ENCODE measurements at places on chromosomes 11 and 22.
A peak's percentile ranks its signal among the peaks of the same experiment; 100 is the strongest.

DNA sequence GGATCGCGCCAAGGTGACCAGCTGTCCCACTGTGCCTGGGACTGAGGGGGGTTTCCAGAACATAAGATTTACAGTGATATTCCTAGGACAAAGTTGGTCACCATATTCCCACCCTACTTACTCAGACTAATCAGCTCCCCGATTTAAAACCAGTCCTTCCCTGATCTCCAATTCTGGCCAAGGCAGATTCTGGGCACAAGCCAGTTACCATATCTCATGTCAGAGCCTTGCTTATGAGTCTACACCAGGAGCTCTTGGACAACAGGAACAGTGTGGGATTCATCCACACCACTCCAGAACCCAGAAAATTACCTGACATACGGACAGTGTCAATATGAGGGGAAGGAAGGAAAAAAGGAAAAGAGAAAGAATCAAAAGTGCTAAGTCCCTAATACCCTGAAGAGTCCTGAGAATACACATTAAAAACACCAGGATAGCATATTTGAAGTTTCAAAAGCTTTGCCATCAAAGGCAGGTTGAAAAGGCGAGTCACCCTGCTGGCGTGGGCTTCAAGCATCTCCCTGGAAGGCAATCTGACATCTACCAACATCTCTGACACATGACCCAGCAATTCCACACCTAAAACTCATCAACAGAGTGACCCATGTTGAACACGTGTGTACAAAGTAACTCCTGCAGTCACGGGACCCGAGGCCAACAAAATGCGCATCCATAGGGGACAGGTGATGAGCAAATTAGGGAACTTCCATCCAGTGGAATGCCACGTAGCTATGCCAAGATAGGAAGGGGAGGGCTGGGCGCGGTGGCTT is 8.0 kb upstream of the IL2RB start:
- no peak for DNase-seq

GRCh38 chr22:44289414-44290171 is 23.2 kb downstream of the SHISAL1 start:
- no peak for DNase-seq

DNA sequence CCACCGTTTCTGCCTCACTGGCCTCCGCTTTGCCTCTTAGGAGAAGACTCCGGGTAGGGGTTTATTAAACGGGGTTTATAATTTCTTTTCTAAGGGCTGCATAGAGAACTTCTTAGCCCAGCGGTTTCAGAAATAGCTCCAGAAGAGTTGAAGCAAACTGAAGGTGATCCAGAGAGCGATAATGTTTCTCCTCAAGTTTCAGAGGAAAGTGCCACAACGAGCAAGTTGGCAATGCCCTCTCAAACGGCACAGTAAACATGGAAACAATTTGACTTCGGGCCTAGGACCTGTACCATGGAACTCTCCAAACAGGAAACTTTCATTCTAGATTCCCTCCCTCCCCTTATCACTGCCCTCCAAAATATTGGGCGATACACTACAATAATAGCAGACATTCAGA is 1.0 kb downstream of the ADSL start:
- no peak for DNase-seq

DNA sequence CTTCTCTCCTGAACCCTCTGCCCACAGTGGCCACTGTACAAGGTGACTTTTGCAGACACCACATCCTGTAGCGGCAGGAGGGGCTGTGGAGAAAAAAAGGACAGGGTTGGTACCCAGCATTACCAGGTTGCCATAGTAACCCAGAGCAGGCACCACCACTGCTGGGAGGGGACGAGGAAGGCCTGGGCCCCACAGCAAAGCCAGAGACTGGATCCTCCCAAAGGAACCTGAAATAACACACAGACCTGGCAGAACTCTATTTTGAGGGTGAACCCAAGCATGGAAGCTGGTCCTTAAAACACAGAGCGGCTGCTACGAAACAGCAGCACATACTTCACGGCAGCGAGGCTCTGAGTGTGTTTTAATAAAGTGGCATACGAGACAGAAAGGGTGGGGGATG is 380.6 kb downstream of the CTTN start:
- DNase-seq, result no peak

DNA sequence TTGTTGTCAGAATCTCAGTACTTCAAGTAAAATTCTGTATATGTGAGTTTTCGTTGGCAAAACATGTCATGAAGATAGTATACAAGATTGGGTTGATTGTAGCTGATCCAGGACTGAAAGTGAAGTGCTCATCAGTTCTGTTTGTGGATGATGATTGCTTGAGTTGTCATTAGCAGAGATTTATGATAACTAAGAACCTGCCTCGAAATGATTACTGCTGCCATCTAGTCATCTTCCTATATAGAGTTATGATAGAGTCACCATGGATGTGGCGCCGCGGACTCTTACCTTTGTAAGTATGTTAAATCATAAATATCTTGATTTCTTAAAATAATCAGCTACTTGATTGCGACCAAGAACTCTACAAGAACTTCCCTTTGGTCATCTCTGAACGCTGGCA is 27.9 kb upstream of the MYO18B start:
- no peak for DNase-seq

- peak; percentile 40 for DNase-seq
Measured at GRCh38 chr11:45662665-45663485, 2.5 kb downstream of the CHST1 start.

DNA sequence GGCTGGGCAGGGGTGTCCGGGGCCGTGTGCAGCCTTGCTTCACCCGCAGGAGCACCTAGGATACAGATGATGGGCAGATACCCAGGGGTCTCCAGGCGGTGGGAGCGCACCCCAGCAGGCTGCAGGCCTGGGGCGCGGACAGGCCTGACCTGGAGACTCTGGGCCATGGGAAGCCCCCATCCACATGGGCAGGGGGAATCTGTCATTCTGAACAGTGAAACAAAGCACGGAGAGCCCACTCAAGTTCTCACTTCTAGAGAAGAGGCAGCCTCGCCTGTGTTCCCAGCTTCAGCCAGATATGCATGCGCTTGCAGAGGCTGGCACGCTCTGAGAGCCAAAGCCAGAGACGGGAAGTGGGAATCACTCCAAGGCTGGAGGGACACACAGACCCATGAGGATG is 333.1 kb downstream of the BRD1 start:
- no peak for DNase-seq

- DNase-seq, result no peak
Measured at GRCh38 chr11:70078095-70078780, at the start of gene ANO1. ANO1 (plus strand) TSS chr11:70078317; CDS start chr11:70078607, 290 bp downstream.

DNA sequence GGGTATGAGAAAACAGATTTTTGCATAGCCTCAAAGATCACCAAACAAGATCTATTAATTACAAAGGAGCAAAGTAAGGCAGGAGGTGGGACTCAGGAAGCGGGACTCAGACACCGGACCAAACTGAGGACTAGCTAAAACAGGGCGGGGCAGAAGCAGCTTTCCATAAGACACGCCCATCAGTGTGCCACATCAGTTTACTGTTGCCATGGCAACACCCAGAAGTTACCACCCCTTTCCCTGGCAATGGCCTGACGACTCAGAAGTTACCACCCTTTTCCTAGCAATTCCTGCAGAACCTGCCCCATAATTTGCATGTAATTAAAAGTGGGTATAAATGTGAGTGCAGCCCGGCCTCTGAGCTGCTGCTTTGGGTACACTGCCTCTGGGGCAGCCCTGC is 173.9 kb downstream of the SHANK2 start:
- no peak for DNase-seq

GRCh38 chr11:121563003-121563402 is 110.2 kb upstream of the SORL1-AS1 start:
- DNase-seq, result no peak

DNA sequence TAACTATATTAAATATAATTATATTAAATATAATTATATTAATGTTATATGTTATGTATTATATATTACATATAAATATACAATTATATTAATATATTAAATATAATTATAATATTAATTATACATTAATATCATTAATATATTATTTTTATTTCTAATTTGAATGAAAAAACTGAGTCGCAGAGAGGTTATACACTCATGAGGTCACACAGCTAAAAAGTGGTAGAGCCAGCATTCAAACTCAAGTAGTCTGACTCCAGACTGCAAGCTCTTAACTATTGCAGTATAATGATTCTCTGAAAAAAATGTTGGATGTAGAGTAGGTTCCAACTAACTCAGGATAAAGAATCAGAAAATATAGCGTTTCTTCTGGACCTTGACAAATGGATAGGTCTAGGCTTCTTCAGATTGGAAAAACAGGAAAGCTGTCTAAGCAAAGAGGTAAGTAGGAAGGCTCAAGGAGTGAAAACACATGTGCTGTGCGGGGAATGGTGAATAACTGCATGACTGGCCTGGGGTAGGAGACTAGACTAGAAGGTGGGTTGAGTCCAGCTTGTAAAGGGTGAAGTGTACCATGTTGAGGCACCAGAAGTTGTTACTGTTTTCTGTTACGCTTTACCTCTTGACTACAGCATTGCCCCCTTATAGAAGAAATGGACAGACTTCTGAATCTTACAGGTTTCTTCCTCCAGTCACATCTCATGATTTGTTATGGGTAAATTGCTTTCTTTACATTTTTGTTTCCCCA is 80.3 kb downstream of the TRIM44 start:
- no peak for DNase-seq

DNA sequence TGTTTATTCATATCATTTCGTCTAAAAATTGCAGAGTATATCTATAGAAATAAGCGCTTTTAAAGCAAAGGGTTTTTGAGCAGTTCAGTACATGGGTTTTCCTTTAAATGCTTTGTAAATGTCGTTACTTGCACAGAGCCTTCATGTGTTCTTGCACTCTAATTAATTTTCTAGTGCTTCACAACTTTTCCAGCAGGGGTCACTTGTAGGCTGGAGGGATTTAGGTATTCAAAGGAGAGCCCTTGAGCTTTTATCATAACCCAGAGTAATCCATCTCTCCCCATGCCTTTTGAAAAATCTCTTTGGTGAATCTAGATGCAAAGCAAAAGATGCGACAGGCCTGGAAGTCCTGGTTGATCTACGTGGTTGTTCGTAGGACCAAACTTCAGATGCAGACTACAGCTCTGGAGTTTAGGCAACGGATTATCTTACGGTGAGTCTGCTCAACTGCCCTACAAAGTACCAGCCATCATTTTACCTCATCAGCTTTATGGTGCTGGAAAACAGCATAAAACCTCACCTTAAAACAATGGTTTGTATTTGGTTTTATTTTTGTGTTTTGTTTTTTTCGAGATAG is 60.4 kb downstream of the SFI1 start:
- DNase-seq, result no peak

DNA sequence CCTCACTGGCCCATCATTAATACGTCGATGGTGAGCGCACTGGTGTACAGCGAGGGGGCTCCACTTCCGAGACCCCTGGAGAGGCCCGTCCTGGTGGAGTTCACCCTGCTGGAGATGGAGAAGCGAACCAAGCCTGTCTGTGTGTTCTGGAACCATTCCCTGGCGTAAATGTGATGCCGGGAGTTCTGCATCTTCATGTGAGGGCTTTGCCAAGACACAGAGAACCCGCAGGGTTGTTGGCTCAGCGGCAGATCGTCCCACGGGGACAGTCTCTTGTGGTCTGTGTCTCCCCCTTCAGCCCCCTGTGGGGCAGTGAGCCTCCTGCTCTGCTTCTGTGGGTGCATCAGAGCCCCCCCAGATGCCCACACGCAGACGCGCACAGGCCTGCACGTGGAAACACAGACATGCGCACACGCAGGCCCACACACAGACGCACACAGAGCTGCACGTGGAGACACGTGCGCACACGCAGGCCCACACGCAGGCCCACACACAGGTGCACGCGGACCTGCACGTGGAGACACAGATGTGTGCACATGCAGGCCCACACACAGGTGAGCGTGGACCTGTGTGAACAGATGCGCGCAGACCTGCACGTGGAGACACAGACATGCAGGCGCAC is 55.8 kb upstream of the PRODH start:
- DNase-seq, result no peak

- DNase-seq, result no peak
Measured at GRCh38 chr11:47104261-47104950, 72.3 kb downstream of the ARFGAP2 start.

- DNase-seq, result no peak
Measured at GRCh38 chr11:95698676-95699557, 90.7 kb downstream of the FAM76B start.

DNA sequence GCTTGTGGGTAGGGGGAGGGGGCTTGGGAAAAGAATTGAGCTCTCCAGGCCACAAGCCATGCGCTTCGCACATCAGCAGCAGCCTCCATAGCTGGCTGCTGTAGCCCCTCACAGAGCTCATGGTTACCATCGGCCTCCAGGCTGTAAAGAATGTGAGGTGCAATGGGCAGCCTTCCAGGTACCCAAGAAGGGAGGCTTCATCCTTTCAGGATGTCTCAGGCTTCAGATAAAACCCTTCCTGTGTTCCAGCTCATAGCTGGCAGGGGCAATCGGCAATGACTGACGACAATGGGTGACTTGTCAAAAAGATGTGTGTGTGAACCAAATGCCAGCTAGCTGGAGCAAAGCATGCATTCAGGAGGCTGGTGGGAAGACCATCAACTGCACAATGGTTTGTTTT is 102.0 kb downstream of the TIMP3 start:
- DNase-seq, result no peak

GRCh38 chr11:130638033-130638432 is 189.6 kb downstream of the ADAMTS15 start:
- no peak for DNase-seq

- no peak for DNase-seq
Measured at GRCh38 chr11:68962527-68963250, 18.1 kb downstream of the MRGPRD start.

DNA sequence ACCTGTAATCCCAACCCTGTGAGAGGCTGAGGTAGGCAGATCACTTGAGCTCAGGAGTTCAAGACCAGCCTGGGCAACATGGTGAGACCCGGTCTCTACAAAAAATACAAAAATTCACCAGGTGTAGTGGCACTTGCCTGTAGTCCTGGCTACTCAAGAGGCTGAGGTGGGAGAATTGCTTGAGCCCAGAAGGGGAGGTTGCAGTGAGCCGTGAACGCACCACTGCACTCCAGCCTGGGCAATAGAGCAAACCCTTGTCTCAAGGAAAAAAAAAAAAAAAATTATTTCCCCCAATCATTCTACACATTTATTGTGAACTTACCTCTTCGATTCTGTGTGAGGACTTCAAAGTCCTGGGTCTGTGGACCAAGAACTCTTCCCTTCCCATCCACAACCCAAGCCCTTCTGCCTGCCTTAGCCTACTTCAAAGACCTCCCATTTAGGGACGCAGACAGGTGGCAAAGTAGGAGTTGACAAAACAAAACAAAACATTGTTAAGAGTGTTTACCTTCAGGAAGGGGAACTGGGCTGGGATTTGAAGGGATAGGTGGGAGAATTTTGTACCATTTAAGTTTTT is 3.8 kb upstream of the WEE1 start:
- DNase-seq, result no peak

DNA sequence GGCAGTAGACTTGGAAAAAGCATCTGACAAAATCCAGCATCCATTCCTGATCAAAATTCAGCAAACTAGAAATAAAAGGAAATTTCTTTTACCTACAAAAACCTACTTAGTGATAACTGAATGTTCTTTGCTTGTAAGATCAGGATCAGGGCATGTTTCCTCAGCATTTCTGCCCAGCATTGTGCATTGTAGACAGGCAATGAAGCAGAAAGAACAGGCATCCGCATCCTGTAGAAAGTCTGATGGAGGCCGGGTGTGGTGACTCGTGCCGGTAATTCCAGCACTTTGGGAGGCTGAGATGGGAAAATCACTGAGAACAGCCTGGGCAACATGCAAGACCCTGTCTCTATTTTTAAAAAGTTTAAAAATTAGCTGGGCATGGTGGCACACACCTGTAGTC is 32.5 kb upstream of the PANX2 start:
- no peak for DNase-seq

- DNase-seq, result no peak
Measured at GRCh38 chr11:112388496-112388895, 127.8 kb upstream of the PLET1 start.

GRCh38 chr22:47210686-47211085 is 448.2 kb downstream of the TBC1D22A start:
- no peak for DNase-seq

All from hypothalamus (tissue), 51 donors.